Stimulated activated CD4-positive, alpha-beta T cell treated with anti-CD3 and anti-CD28 coated beads, Interleukin-15, amount 100 ng/mL, for 1 hour (primary cell): ENCODE measurements at places on chromosomes 1 and 21.

- DNase-seq = no peak
These were observed 328.9 kb downstream of the PAPPA2 start for GRCh38 chr1:176791906-176792305.

GRCh38 chr21:41240040-41240439, 72.1 kb downstream of the BACE2 start:
- DNase-seq = no peak

DNA sequence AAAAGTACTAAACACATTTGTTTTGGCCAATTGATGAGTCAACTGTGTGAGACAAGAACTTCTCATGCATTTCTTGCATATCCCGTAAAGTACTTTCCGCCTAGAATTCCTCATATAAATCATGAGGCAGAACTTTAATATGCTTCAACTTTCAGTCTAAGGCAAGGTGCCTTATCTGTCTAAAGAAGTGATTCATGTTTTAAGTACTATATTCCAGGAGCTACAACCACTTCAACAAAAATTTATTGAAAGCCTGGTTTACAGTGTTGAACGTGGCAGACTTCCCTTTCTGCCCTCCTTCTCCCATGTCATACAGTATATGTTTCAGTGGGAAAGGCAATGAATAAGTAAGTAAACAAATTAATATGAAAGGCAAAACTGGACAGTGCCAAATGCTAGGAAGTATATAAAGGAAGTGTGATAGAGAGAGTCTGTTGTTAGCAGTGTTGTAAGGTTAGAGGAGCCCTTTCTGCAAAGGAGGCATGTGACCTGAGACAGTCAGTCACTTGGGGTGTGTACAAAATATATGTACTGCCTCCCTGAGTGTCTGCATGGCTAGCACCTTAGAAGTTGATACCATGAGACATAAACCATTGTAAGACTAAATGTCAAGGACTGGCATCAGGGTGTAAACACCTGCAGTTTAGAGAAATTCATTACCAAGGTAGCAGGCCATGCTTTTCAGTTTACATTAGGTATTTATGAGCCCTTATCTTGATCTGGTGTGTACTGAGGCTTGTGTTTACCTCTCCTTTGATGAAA, 362.2 kb downstream of the SRGAP2C start:
- no peak for DNase-seq

GRCh38 chr1:204872262-204872881, 1.7 kb downstream of the NFASC start:
- DNase-seq = no peak

DNA sequence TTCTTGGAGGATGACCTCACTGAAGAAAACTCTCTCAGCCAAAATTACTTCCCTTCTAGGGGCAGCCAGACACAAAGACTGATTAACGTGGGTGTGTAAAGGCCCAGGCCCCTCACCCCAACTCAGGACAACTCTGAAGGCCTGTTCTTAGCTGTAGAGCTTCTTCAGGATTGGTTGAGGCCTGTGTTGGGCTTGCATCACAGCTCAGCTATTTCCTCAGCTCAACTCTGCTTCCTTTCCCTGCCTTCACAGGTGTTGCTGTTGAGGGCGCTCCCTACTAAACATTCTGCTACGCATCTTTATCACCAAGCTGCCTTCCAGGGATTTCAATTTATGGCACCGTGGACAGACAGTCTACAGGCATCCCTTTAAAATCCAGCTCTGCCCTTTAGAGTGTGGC, 36.8 kb downstream of the MAB21L3 start:
- no peak for DNase-seq

- no peak for DNase-seq
These were observed 1208.3 kb upstream of the B3GALT2 start for GRCh38 chr1:194394676-194395075.

GRCh38 chr1:91791103-91791502, 94.8 kb downstream of the TGFBR3 start:
- DNase-seq = no peak

DNA sequence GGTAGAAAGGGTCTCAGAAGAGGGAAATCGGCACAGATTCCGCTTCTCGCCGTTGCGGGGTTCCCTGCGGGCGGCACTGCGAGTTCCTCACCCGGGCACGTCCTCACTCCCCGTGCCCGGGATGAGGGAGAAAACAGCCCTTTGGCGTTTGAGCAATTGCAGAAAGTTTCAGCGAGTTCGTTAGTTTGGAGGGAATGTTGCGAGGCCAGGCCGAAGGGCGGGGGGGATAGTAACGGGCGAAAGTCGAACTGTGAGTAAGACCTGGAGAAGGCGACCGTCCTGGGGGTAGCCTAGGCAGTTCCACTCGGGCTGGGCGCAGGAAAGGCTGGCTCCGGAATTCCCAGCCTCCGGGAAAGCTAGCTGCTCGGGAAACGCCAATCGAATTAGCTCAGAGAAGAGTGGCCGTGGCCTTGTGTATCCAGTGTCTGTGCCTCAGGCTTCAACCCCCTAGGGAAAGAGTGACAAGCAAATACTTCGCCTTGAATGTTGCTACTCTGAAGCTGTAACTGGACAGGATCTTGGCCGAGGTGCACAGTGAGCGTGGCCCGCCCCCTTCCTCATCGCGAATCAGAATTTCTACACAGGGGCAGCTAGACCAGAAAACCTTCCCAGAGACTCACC, 787 bp downstream of the PTGFR start:
- no peak for DNase-seq

DNA sequence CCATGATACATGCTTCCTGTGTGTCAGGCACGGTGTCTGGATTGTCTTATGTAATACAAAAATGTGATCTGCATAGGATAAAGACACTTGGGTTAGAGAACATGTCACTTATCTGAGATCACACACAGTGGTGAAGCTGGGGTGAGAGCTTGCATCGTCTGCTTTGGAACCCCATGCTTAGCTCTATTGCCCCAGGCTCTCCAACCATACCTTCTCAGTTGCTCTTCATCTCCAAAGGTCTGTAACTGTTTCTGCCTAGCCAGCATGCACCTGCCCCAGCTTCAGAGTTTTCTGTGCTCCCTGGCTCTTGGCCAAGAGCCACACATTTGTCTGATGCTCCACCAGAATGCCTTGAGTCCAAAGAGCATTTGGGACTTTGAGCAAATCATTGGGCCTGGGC, 93.9 kb upstream of the COG2 start:
- DNase-seq = no peak

- DNase-seq = no peak
These were observed 91.2 kb downstream of the TNFSF18 start for GRCh38 chr1:172959571-172959970.

GRCh38 chr21:41435706-41436105, 9.7 kb downstream of the MX1 start:
- DNase-seq = no peak

- no peak for DNase-seq
These were observed 59.6 kb downstream of the CC2D1B start for GRCh38 chr1:52306227-52307006.

DNA sequence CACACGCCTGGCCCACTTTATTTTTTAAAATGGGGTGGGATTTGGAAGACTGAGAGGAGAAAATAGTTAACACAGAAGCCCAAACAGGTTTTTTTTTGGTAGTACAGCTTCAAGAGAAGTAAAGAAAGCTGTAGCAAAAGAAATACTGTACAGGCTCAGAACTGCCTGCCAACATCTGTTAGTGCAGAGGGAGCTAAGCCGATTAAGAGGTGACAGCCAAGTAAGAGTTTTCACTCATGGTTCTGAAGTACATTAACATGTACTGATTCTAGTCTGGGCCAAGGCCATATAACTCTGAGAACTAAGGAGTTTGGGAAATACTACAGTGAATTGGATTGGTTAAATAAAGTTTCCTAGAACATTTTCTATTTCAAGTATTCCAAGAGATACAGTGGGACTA, 51.6 kb downstream of the EIF2B3 start:
- no peak for DNase-seq

DNA sequence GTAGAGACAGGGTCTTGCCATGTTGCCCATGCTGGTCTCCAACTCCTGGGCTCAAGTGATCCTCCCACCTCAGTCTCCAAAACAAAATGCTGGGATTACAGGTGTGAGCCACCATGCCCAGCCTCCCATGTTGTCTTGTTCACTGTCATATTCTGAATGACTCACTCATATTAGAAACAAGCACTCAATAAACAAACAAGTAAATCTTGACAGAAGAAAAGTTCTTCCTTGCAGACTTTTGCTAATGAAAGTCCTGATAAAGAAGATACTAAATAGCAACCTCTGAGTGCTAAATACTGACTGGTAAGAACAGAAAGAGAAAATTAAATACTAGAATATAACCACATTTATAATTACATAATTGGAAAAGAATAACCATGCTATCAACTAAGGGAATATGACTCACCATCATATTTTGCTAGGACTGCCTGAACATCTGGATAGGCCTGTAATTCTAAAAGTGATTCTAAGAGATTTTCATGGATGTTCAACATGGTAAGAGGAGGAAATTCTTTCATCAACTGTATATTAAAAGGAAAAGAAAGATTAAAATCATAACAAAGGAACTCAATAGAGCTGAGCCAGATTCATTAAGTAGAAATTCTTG, 37.3 kb downstream of the ST7L start:
- no peak for DNase-seq

- no peak for DNase-seq
These were observed 7.1 kb upstream of the NID1 start for GRCh38 chr1:236072001-236072400.

- DNase-seq = no peak
These were observed 26.1 kb upstream of the GTF2B start for GRCh38 chr1:88917321-88918025.

DNA sequence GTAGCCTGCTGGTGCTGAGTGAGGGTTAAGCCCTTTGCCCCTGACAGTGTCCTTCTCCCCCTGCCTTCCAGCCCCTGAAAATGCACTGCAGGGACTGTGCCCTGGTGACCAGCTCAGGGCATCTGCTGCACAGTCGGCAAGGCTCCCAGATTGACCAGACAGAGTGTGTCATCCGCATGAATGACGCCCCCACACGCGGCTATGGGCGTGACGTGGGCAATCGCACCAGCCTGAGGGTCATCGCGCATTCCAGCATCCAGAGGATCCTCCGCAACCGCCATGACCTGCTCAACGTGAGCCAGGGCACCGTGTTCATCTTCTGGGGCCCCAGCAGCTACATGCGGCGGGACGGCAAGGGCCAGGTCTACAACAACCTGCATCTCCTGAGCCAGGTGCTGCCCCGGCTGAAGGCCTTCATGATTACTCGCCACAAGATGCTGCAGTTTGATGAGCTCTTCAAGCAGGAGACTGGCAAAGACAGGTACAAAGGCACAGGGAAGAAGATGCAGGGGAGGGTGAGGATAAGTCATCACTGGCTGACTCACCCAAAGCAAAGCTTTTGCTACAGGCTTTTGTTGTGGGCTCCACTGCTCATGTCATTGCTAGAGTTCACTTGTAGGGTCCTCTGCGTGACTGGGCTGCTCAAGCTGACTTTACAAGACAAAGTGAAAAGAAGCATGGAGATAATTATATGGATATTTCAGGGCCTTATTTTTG, 174.9 kb downstream of the PIGK start:
- no peak for DNase-seq

- no peak for DNase-seq
These were observed 95.5 kb upstream of the CD34 start for GRCh38 chr1:208006258-208006920.

- no peak for DNase-seq
These were observed 210.1 kb upstream of the C1orf87 start for GRCh38 chr1:60283690-60284089.

GRCh38 chr1:214927796-214928195, 154.7 kb upstream of the KCNK2 start:
- no peak for DNase-seq

DNA sequence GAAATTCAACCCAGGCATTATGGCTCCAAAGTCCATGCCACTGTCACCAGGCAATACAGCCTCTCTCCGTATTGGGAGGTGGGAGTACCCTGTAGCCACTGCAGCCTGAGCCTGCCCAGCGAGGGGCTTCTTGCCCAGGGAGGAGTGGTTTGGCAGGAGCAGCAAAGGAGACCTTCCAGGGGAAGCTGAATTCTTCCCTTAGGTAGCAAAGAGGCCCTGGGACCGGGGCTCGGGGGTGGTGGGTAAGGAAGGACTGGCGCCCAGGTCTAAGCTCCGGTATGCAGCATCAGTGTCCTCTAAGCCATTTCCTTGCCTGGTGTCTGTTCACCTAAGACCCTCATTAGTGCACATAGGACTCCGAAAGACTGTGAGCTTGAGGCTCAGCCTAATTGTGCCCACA, 17.0 kb downstream of the TNNT2 start:
- DNase-seq = no peak

- DNase-seq = no peak
These were observed 33.5 kb downstream of the PRKCZ start for GRCh38 chr1:2083666-2084065.

- no peak for DNase-seq
These were observed 37.3 kb downstream of the NENF start for GRCh38 chr1:212470059-212470458.

DNA sequence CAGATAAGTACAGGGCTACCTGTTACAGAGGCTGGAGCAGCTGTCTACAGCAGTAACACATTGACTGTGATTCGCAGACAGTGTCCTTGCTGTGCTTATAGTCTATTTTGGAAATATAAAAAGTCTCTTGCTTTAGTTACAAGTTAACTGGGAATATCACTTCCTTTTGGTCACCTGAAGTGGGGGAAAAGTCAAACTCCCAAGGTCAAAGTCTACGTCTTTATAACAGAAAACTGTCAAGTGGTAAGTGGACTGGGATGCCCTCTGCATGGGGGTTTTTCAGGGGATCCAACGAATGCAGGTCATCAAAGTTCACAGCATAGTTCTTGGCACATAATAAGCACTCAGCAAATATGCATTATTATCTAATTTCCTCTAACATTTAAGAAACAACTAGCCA, 55.4 kb downstream of the FAM78B start:
- no peak for DNase-seq

DNA sequence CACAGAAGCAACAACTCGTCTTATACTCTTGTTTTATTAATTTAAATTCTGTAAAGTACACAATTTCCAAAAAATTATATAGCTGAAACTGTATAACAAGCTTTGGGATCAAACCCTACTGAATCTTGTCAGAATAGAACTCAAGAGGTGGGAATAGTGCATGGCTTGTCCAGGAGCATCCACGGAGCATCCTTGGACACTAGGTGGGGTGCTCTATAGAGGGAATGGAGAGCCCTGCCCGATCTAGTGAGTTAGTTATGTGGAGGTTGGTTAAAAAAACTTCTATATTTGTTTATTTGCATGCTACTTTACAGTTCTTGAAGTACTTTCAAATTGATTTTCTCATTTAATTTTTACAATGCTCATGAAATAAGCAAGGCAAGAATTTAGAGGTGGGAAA, 28.3 kb downstream of the ROR1 start:
- no peak for DNase-seq

DNA sequence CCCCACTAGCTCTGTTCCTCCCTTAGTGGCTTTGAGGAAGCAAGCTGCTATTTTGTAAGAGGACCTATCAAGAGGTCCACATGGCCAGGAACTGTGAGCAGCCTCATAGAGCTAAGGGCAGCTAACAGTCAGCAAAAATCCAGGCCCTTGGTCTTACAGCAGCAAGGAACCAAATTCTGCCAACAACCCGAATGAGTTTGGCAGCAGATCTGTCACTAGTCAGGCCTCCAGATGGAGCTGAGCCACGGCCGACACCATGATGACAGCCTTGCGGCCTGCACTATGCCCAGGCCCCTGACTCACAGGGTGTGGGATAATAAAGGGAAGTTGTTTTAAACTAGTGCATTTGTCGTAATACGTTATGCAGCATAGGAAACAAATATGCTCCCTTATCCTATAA, 28.0 kb upstream of the H3-3A start:
- no peak for DNase-seq

GRCh38 chr1:48120621-48121020, 101.9 kb upstream of the SLC5A9 start:
- no peak for DNase-seq
